ENCODE measurements at places on chromosomes 7 and 10.

DNA sequence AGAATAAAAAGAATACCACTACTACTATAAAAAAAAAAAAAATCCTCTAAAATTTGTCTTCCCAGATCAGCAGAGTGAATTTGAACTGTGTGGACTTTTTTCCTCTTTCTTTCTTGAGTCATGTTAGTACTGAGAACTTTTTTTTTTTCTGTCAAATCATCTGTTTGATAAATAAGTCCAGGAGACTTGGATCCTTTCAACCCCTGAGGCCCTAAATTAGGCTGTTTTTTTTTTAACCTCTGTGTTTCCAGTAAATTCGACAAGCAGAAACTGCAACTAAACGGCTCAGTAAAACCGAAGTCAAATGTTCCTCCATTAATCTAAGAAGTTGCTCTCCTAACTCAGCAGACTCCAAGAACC is 2.7 kb downstream of the MAP3K8 start:
- no peak for DNase-seq

- no peak for DNase-seq
Measured at GRCh38 chr10:98489561-98490481, 43.1 kb upstream of the HPS1 start.

GRCh38 chr7:127392182-127392565 is 334 bp downstream of the ZNF800 start:
- DNase-seq: peak; percentile 25

DNA sequence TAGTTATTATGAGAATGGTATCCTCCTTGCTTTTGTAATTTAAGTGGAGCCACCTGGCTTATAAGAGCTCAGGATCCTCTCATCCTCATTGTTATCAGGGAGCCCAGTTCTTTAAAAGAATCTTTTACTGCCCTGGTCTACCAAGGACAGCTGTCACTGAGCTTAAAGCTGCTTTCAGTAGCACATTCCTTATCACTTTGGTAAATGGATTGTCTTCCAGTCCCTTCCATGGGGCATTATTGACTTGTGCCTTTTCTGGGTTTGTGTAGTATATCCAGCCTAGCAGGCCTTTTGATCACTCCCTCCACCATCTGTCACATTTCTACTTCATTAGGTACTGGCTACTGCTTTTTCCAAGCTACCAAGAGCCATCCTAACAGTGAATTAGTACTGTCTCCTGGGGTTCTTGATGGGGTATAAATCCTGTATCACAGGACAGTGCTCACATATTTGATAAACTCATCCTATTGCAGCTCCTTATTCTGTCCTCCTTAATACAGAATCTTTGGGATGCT is 208.9 kb downstream of the TMEM26 start:
- no peak for DNase-seq

DNA sequence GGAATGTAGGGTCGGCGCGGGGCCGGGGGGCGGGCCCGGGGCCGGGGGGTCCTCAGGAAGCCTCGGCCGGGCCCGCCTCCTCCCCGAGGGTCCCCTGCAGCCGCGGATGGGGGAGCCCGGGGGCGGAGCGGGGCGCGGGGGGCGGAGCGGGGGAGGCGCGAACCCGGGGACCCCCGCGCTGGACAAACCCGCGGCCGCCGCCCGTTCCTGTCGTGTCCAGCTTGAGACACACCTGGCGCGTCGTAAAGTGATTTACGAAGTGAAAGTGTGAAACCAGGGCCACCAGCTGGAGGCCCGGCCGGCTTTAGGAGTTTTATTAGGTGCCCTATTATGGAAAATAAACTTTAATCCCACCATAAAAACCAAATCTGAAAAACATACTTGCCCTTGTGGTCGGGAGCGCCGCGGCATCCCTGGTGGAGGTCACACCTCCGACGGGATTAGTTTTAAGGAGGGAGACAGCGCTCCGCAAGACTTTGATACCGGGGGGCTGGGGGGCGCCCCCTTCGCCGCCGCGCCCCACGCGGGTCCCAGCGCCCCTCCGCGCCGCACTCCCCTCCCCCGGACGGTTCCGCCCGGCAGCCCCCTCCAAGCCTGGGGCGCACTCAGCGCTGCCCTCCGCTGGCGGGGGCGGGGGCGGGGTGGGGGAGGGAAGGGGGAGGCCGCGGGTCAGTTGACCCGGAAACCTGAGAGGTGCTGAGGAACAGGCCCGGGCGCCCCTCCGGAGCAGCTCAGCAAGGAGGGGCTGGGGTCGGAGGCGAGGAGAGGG is 10.3 kb downstream of the MNX1 start:
- no peak for DNase-seq

Data from brain microvascular endothelial cell (primary cell).